ENCODE measurements at places on chromosomes 4 and X.

DNA sequence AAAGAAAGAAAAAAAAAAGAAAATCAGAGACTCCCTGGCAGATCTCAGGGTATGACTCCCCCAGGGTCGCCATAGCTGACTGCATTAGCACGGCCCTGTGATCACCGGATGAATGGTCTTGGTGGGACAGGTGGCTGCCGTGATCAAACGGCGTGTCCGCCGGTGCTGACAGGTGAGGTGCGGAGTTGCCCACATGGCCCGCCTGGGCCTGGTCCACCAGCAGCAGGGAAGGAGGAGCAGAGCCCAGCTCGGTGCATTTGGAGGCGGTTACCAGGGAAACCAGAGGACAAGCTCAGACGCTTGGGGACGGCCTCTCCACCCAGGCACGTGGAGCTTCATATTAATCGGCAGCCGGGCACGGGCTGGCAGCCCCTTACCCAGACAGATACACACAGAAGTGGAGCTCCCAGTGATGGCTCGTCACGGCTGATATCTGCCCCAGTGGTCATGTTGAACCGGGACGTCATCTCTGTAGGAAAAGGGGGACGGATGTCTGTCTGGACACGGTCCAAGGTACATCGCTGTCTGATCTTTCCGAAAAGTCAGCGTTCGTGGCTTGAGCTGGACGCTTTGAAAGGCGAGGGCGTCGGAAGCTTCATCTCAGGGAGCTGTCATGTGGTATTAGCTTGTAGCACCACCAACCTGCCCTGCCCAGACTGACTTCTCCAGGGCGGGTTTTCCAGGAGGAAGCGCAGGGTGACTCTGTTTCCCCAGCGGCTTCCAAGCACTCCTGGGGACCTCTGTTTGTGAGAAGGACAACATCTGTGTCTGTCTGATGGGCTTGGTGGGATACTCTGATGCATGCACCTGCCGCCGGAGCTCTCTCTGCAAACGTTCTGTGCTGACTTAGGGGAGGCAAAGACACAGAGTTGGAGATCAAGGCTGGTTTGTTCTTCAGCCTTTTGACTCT is 180.7 kb downstream of the CRLF2 start:
- no peak for DNase-seq

- DNase-seq, result no peak
Measured at GRCh38 chr4:139692309-139693012, 26.8 kb downstream of the MGST2 start.

DNA sequence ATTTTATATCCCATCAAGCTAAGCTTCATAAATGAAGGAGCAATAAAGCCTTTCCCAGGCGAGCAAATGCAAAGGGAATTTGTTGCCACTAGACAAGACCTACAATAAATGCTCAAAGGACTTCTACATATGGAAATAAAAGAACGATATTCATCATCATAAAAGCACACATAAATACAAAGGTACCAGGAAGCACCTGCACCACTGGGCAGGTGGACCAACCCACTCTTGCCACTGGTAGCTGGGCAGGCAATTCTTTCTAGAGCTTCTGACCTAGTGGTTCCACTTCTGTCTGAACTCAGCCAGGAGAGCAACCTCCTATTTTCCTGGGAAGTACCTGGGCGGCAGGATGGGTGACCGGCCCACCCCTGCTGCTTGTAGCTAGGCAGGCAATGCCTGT is 237.2 kb upstream of the ITM2A start:
- DNase-seq, result no peak

GRCh38 chrX:9622128-9622527 is 143.5 kb downstream of the GPR143 start:
- no peak for DNase-seq

GRCh38 chr4:74444891-74445642 is at the start of gene AREG:
AREG (plus strand) TSS chr4:74445136; CDS start chr4:74445346, 210 bp downstream.
- no peak for DNase-seq

GRCh38 chrX:15158350-15158735 is 111.5 kb downstream of the ASB9 start:
- DNase-seq, result no peak

GRCh38 chr4:14807856-14808255 is 194.4 kb upstream of the CPEB2 start:
- DNase-seq, result no peak

GRCh38 chr4:186557486-186557885 is 2.1 kb upstream of the MTNR1A start:
- DNase-seq, result peak; percentile 67

DNA sequence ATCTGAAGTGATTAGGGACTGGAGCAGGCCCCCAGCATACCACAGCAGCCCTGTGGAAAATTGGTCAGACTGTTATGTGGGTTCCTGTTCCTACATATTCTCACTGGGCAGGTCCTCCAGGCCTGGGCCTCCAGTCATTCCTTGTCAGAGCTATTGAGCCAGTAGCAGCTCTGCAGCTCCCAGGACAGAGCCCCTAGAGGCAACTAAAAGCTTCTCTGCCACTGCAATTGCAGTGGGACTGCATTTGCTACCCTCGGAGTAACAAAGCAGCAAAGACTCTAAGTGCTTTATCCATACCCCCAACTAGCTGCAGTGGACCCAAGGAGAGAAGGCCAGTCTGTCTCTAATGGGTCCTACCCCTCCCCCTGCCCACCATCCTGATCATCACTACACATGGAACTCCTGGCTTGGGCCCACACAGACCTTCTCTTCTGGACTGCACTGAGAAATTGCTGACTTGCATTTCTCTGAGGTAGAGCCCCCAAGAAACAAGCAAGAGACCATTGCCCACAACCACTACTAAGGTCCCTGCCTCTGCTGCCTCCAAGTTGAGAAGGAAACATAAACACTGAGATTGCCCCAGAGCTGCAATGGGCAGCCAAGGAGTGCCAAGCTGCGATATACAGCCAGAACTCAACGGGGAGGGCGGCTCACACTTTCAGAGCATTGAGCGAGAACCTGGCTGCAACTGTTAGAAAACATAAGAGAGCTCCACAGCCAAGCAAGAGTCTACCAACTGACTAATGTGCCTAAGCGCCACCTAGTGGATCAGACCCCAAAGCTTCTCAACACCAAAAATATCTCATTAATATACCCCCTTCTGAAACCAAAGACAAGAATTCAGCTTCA is 738.7 kb upstream of the NDST4 start:
- peak; percentile 59 for DNase-seq

DNA sequence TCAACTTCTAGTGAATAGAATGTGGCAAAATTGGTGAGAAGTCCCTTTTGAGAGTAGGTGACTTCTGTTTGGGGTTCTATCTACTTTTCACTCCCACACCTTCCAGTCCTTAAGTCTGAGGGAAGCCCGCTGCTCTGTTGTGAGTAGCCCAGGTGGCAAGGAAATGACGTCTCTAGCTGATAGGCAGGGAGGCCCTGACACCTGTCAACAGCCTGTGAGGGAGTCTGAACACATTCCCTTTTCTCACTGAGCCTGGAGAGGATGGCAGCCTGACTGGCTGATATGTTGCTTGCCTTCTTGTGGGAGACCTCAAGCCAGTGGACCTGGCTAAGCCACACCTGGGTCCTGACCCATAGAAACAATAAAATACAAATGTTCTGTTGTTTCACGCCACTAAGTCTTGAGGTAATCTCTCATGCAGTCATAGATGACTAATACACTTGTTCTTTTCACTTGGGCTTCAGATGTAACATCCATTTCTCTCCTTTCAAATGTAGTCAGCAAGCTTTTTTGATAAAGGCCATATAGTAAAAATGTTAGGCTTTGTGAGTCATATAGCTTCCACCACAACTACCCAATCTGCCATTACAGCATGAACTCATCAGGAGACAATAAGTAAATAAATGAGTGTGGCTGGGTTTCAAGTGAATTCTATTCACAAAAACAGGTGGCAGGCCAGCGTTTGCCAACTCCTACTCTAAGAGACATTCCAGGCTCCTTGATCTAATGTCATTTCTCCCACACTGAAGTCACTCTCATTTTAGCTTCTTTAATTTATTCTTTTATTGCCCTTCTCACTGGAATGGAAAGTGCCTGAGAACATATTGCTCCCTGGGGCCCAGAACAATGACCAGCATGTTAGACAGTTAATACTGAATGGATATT is 265.1 kb upstream of the MAD2L1 start:
- DNase-seq, result peak; percentile 70

GRCh38 chr4:100635899-100636298 is 118.1 kb upstream of the EMCN start:
- no peak for DNase-seq

- no peak for DNase-seq
Measured at GRCh38 chr4:122814426-122814825, 12.2 kb upstream of the FGF2 start.

DNA sequence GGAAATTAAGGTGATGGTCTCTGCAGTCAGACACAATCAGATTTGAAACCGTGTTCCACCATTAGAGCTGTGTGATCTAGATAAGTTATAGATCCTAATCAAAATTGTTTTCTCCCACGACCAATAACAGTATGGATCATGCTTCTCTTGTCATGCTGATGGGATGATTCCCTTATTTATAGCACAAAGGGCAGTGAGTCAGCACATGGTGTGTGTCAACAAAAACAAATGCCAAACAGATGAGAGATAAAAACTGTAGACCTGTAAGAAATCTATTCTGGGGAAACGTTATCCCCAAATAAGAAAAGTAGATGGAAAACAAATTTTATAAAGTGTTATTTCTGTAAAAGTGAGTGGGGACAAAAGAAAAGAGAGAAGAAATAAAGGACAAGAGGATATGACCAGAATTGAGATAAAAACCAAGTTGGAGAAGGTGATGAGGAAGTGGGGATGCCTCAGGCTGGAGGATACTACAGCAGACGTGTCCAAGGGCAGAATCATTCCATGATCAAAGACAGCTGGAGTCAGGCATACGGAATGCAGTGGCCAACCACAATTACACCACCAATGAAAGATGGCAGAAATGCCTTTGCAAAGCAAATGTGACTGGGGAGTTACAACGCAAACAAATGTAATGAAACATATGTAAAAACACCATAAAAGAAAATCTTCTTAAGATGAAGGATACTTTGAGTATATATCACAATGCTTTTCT is 377.8 kb upstream of the PRKX start:
- DNase-seq, result no peak

GRCh38 chr4:124478470-124478869 is 234.1 kb downstream of the ANKRD50 start:
- DNase-seq, result no peak

- peak; percentile 15 for DNase-seq
Measured at GRCh38 chr4:53019485-53020382, 157.6 kb downstream of the RASL11B start.

DNA sequence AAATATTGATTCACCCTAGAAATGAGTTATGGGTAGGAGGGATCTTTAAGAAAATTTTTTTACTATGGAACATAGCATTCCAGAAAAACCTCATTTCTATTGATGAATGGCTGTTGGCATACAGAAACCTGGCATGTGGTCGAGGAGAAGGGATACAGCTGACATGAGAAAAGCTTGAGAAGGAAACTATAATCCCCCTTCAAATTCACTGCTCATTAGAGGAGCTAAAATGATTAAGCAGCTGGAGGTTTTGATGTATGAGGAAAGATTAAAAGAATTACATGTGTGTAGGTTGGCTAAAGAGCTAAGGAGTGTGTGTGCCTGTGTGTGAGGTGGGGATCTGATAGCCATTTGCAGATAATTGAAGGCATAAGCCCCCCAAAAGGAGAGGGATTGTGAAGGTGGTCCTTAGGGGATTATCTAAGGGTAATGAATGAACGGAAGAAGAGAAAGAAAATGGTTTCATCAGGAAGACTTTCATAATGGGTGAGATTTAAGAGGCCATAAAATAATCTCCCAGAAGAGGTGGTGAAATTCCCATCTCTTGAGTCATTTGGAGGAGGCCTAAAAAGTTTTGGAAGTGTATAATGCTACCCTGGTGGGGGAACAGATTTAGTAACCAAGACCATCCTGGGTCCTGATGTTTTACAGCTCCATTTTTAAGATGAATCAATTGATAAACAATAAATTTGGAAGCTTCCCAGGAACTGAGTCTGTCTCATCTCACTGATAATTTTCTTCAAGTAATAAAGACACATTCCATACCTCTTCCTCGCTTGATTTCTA is 272.0 kb upstream of the HAND2 start:
- DNase-seq, result no peak

GRCh38 chr4:56627375-56627774 is 53.7 kb downstream of the HOPX start:
- DNase-seq, result no peak

Data from A172 (cell line).